Foreskin fibroblast (primary cell): ENCODE measurements at places on chromosomes 3 and 15.

DNA sequence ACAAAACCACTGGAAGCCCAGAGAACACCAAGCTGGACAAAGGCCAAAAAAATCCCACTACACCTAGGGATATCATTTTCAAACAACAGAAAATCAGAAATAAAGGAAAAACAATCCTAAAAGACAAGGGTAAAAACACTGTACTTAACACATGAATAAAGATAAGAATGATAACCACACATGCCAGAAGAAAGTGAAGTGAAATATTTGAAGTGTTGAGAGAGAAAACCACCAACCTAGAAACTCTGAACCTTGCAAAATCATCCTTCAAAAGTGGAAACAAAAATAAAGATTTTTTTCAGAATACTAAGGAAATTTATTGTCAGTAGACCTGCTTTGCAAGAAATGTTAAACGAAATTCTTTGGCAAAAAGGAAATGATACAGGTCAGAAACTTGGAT is 45.1 kb downstream of the KPNA1 start:
- DNase-seq, result no peak

- peak; percentile 76 for DNase-seq
These were observed 51.7 kb downstream of the SCN11A start for GRCh38 chr3:39000008-39000450.

DNA sequence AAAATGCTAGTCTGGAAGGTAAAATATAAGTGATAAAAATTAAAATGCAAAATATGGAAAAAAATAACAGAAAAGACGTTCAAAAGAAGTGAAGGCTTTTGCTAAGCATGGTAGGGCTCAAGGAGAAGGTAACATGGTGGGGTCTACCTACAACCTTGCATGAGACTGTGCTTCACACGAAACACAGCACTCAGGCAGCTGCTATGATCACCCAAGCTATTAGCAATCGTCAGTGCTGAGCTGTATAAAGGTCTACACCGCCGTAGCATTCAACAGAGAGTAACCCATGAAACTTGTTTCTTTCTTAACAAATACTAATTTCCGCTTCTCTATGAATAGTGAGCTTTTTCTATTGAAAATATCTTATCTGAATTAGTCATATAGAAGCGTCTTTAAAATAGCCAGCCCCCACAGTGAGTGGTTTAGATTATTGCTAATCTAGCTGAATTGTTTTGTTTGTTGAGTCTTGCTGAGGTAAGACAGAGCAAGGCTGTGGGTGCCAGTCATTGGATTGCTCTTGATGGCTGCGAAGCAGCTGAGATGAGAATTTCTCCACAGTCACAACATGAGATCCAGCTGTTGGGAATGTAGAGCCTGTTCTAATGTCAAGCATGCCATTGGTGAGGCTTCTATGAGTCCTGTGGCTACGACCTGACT is 230.0 kb downstream of the KLF13 start:
- no peak for DNase-seq

GRCh38 chr15:67161412-67161811 is 93.0 kb downstream of the AAGAB start:
- DNase-seq, result no peak

GRCh38 chr3:56557831-56558170 is 826 bp downstream of the CCDC66 start:
- no peak for DNase-seq
